ENCODE measurements at places on chromosomes 5 and 9.

DNA sequence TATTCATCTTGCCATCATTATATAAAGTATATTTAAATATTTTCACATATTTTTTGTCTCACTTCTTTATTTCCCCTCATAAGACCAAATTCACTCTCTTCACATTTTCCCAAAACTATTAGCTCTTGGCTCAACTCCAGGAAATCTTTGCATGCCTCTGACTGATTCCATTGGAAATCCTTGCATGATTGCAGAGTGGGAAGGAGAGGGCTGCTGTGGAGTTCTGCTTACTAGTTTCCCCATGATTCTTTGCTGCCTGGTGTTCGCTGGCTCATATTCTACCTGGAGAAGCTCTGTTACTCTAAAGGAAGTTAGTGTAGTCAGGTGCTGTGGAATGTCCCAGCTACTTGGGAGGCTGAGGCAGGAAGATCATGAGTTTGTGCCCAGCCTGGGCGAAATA, 41.9 kb downstream of the LIX1 start:
- no peak for DNase-seq

- DNase-seq: no peak
Measured at GRCh38 chr5:5424736-5425135, 2.3 kb downstream of the ICE1 start.

- DNase-seq: no peak
Measured at GRCh38 chr5:136638084-136638483, 272.7 kb upstream of the TRPC7 start.

- DNase-seq: no peak
Measured at GRCh38 chr9:70579686-70580085, 165.2 kb upstream of the KLF9 start.

DNA sequence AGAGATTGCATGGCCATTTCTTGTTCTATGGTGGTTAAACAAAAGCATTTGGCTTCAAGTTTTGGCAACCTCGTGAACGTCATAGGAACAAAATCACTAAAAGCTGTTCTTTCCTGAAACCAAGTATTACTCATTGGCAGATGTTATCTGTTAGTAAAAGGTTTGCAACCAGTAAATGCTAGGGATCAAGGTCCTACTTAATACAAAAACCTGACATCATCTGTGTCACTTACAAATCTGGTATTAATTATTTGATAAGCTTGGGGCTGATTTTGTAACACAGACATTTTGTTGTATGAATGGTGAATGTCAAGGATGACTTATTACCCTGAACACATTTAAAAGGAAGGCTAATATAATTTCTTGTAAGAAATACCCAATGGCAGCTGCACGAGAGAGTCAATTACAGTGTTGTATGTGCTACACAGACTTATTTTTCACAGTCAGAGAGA, 486.4 kb upstream of the ZNF608 start:
- DNase-seq: no peak

DNA sequence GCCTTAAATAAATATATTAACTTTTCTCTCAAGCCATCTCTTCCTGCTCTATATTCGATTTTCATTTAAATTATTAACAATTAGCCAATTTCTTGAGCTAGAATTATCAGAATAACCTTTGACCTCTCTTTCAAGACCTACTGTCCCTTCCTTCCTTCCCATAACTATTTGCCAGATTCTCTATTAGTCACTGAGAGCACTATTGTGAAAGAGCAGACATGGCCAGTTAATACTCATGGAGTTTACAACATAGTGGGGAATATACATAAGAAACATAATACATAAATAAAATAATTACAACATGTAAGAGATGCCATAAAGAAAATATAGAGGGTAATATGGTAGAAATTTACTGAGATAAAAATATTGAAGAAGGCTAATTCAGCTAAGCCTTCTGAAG, 72.1 kb upstream of the CHD1 start:
- DNase-seq: no peak

DNA sequence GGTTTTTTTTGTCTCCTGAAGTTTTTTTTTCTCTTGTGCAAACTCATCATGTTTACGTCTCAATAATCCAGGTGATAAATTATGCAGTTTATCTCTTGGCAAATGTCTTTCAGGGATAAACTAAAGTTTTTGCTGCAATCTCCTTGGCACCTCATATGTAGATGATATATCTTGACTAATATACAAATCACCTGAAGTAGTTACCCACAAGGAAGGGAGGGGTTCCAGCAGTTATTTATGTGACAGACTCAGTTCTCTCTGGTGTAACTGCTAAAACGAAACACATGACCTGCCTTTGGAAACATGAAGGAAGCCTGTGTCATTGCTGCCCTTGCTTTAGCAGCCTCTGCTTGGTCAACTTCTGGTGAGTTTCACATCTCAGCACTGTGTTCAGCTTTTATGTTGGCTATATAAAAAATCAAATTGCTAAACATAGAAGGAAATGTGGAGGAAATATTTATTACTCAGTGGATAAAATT, 39.3 kb upstream of the KIAA1958 start:
- no peak for DNase-seq

Measured in naive thymus-derived CD8-positive, alpha-beta T cell (primary cell).